HFFc6 (cell line): ENCODE measurements at places on chromosomes 2 and 18. TPM values are rescaled to one million over a fixed set of nuclear protein-coding genes. Genes with fewer than 3 reads are reported as not detected.
A peak's percentile ranks its signal among the peaks of the same experiment; 100 is the strongest.

GRCh38 chr2:54470266-54470938 lies 14.3 kb downstream of the SPTBN1 start:
- DNase-seq, result peak; percentile 26

- DNase-seq, result no peak
These were observed 284.7 kb upstream of the HDAC4 start for GRCh38 chr2:239685556-239685955.

The NAT8 gene
- not detected in 2 replicates for total RNA-seq

- no peak for DNase-seq
These were observed 186.1 kb upstream of the SALL3 start for GRCh38 chr18:78793313-78794070.

GRCh38 chr18:49055754-49056172 lies 105.0 kb upstream of the SMAD7 start:
- DNase-seq, result peak; percentile 93

The CDH2 gene
- 174 to 317 TPM (median 317 TPM) in 3 replicates for total RNA-seq

The TNFAIP6 gene
- 0.59 to 2.4 TPM (median 2.1 TPM) in 3 replicates for total RNA-seq

- DNase-seq, result peak; percentile 7
These were observed 161.8 kb downstream of the AGPS start for GRCh38 chr2:177554365-177554764.

DNA sequence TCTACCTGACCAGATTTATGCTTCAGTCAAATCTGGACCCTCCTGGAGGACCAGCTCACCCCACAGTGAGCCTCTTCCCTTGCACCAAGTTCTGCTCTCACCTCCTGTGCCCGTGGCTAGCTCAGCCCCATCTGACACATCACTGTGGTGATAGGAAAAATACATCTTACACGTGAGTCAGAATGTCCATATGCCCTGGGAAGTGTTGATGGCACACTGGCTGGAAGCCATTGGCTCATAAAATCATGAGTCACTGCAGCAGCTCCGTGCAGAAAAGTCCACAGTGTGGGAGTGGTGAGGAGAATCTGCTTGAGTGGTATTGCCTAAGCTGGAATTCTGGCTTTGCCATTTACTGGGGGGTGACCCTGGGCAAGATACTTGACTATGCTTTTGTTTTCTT lies 42.6 kb upstream of the RAPGEF4 start:
- DNase-seq, result peak; percentile 99

- no peak for DNase-seq
These were observed 154.1 kb downstream of the HDAC4 start for GRCh38 chr2:239246723-239247122.

- DNase-seq, result no peak
These were observed 121.2 kb upstream of the SPRED2 start for GRCh38 chr2:65553504-65554074.

The GPAT2 gene
- 3.1 to 41.1 TPM (median 7.0 TPM) in 3 replicates for total RNA-seq

DNA sequence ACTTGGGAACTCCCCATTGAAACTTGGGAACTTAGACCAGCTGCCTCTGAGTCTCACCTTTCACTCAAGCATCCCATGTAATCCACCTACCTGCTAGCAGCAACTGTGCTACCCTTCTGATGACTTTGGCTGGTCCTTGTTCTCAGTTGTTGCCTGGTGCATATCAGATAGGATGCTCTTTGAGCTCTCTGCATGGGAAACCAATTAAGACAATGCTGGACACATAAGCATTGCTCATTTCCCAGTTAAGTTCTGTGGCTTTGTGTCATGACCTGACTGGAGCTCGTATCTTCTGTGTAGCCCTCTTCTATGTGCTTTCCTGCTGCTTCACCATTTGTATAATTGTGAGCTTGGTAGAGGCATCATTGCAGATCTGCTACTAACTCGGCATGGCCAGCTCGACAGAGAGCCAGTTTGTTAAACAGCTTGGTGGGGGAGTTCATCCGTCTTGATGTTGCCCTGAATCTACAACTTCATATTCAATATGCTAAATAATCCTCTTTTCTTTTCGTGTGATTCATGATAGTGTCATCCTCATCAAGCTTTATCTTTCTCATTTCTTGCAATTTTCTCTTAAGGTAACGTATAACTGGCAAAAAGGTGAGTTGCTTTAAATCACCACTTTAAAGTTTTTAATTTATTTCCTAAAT lies 447.5 kb upstream of the SLC14A2 start:
- DNase-seq, result peak; percentile 88

The RNF152 gene
- 48.2 to 68.3 TPM (median 58.2 TPM) in 3 replicates for total RNA-seq

- no peak for DNase-seq
These were observed 1.2 kb downstream of the LRP2 start for GRCh38 chr2:169360984-169361705.

DNA sequence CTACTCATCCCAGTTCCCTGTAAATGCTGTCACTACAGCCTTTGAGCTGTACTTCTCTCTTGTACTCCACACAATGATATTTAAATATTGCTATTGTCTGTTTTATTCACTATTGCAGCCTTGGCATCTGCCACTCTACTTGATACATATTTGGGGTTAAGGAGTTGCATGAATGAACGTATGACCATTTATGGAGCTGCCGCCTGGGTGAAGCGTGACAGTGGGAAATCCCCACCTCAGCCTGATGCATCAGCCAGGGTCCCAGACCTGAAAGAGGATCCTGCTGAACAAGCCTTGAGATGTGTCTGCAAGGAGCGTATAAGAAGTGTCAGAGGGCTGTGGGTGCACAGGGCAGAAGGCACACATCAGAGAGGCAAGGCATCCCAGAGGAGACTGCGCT lies 39.1 kb downstream of the MRPL35 start:
- DNase-seq, result no peak

The RIT2 gene
- total RNA-seq, result not detected in 3 replicates

The TUBA3E gene
- total RNA-seq, result not detected in 3 replicates

DNA sequence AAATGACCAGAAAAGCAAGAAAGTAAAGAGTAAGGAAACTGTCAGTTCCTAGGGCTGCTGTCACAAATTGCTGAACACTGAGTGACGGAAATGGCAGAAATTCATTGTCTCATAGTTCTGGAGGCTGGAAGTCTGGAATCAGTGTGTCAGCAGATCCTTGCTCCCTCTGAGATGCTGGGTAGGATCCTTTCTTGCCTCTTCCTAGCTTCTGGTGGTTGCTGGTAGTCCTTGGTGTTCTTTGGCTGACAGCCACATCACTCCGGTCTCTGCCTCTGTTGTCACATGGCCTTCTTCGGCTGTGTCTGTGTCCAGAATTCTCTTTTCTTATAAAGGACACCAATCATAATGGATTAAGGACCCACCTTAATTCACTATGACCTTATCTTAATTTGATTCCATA lies 21.9 kb downstream of the PLEKHB2 start:
- DNase-seq, result no peak

GRCh38 chr2:147663153-147663961 lies 181.5 kb upstream of the ACVR2A start:
- no peak for DNase-seq

- DNase-seq, result peak; percentile 74
These were observed 12.7 kb downstream of the KDM3A start for GRCh38 chr2:86453836-86454235.

- DNase-seq, result no peak
These were observed 44.2 kb downstream of the GPD2 start for GRCh38 chr2:156480376-156480775.

- DNase-seq, result no peak
These were observed 57.1 kb downstream of the TRABD2A start for GRCh38 chr2:84823788-84824187.

GRCh38 chr2:236338495-236339184 lies 74.4 kb upstream of the ASB18 start:
- DNase-seq, result no peak

DNA sequence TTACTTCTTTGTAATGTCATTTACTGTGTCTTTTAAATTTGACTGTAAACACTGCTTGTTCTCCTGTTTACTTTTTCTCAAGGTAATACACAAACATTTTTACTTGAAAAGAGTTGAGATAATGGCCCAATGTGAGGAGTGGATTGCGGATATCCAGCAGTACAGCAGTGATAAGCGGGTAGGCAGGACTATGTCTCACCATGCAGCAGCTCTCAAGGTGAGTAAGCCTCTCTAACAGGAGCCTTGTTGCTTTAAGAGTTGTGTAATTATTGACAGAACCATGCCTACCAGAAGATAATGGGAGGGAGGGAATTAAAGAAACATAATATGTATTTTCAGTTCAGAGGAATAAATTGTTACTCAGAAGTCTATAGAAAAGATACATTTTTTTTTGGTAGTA lies 16.5 kb upstream of the TTC27 start:
- no peak for DNase-seq

DNA sequence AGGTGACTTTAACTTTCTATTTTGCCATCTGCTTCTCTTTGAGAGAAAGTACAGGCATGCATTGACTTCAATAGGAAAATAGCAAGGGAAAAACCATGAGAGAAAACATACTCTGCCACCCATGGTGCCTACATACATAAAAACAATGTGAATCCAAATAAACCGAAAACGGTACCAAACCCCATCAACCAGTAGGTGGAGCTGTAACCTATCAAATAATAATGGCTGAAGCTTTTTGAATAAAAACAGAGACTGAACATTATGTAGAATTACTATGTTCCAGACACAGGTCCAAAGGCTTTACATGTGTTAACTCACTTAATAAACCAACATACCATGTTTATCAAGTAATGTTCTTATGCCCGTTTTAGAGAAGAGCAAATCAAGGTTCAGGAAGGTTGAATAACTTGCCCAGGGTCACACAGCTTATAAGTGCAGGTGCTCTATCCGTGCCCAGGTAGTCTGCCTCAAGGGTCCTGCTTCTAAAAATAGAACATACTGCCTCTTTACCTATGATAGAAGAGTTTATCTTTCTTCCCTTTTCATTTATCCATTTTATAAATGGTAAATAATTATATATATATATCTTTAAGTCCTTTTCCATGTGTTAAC lies 293.9 kb upstream of the SYT4 start:
- DNase-seq, result peak; percentile 57

GRCh38 chr2:224671731-224672130 lies 44.4 kb downstream of the CCDC195 start:
- DNase-seq, result no peak

DNA sequence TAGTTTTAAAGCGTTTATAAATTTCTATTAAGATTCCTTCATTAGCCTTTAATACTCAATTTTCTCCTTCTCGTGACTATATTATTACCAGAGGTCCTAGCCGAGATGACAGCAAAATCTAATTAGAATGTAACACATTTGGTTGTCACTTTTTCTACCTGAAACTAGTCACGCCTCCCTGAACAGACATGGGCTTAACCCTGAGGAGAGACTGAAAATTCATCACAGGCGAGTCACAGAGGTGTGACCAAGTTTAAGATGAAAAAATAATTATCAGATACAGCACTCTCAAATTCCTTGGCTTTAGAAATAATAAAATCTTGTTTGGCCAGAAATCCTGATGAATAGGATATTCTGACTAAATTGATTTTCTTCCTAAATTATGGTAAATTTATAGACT lies 834.4 kb upstream of the SLC39A10 start:
- no peak for DNase-seq

DNA sequence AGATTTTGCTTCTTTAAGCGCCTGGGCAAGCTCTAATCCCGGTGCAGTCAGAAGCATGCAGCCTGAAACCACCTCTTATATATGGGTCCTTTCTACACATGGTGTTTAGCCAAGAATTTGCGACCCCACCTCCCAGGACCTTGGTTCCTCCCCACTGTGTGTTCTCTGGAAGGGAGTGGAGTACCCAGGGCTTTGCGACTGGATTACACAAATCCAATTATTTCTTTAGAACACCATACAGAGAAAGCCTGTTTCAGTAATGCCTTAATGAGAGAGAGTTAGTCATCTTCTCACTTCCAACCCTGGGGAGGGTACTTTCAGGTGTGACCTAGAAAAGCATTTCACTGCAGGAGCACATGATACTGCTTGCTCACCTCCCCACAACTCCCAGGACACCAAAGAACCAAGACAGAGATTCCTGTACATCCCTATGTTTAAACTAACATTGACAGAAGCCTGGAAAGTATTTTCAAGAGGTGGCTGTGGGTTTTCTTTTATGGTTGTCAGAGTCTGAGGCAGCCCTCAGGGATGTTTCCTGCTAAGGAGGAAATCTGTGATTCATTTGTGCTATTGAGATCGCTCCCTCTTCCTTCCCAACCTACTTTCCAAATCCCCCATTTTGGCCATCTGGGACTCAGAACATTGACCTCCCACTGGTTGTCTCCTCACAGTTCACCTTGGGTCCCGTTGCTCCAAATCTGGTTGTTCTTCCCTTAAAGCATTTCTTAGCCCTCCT lies at the start of gene CAPN14:
CAPN14 (minus strand) TSS at position 51 of the 736 bp plus-strand sequence. CDS start 12,068 bp downstream, outside the sequence.
- DNase-seq, result no peak

GRCh38 chr2:239831001-239831731 lies 194.0 kb downstream of the NDUFA10 start:
- DNase-seq, result no peak

DNA sequence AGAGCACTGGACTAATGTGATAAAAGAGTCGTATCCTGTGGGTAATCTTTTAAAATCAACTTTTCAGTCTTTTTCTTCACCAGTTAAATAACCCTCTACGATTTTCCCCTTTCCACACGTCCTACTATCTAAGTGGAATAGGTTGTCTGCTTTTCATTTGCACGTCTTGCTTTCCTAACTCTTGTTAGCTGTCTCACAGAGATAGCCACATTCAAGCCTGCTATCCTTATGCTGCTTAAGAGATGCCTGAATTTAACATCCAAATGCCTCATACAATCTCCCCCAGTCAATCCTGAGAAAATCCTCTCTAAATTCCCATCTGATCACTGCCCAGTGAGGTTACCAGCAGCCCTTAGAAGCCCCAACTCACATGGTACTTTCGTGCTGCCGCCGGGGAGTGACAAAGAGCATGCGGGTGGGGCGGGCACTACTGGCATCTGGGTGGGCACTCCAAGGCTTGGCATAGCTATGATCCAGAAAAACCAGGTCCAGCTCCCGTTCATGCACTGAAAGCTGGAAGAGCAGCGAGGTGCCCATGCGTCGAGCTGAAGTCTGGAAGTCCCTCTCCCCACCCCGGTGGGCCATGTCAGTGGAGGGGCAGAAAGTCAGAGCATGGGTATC lies 1.5 kb downstream of the KANSL3 start:
- no peak for DNase-seq

- DNase-seq, result no peak
These were observed 173.2 kb upstream of the ZNF804A start for GRCh38 chr2:184425083-184425482.

The OTOS gene
- total RNA-seq, result not detected in 3 replicates

GRCh38 chr2:85723707-85724360 lies 29.7 kb downstream of the GNLY start:
- DNase-seq, result peak; percentile 48

- DNase-seq, result no peak
These were observed 13.6 kb downstream of the UPP2 start for GRCh38 chr2:158115202-158115767.

GRCh38 chr18:50034029-50034428 lies 160.9 kb downstream of the MYO5B start:
- no peak for DNase-seq

- DNase-seq, result no peak
These were observed 128.2 kb upstream of the DLX2 start for GRCh38 chr2:172230889-172231401.

- DNase-seq, result no peak
These were observed 927.6 kb downstream of the TSN start for GRCh38 chr2:122683018-122683417.

The PTPN2 gene
- total RNA-seq, result 18.6 to 25.2 TPM (median 22.6 TPM) in 3 replicates

GRCh38 chr2:4091869-4092268 lies 388.5 kb downstream of the DCDC2C start:
- DNase-seq, result no peak
